HS-5 (cell line): ENCODE measurements at places on chromosomes 5 and 9.

DNA sequence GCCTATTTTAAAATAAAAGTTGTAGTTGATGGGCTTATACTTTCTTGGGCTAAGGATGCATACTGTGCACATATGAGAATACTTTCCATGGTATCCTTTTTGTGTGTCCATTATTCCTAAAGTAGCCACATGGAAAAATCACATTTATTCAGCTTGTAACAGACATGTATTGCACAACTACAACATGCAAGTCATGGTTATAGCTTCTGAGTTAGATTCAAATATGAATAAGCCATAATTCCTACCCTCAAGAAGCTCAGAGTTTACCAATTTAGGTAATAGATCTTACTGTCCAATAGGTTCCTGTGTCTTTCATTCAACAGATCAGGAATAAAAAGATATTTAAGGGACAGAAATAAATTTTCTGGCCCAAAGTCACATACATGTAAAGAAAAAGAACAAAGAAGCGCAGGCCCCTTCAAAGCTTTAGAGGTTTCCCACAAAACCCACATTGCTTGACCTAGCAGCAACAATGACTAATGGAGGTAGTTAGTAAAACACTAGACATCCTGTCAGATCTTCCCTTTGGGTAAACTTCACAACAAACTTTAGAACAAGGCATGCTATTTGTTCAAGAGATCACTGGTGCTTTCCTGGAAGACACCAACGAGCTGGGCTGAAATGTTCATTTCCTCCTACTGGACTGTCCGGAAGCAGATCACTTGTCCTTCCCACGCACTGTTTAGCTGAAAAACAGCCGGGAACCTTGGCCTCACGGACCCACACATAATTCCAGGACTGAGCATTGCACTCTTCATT lies 78.4 kb upstream of the ITGA1 start:
- DNase-seq: no peak

DNA sequence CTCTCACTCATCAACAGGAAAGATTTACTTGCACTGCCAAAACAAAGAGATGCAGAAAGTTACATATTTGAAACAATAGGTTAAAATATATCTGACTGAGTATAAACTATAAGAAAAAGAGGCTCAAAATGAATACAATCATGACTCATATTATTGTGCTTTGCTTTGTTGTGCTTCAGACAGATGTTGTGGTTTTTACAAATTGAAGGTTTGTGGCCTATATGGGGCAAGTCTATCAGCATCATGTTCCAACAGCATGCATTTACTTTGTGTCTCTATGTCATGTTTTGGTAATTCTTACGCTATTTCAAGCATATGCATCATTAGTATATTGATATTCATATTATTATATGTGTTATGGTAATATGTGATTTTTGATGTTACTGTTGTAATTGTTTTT lies 330.0 kb downstream of the PRR16 start:
- DNase-seq: no peak

- DNase-seq: no peak
These were observed 106.6 kb downstream of the PALM2AKAP2 start for GRCh38 chr9:109886617-109887016.

- DNase-seq: no peak
These were observed 78.4 kb upstream of the DAB2 start for GRCh38 chr5:39503155-39503554.

DNA sequence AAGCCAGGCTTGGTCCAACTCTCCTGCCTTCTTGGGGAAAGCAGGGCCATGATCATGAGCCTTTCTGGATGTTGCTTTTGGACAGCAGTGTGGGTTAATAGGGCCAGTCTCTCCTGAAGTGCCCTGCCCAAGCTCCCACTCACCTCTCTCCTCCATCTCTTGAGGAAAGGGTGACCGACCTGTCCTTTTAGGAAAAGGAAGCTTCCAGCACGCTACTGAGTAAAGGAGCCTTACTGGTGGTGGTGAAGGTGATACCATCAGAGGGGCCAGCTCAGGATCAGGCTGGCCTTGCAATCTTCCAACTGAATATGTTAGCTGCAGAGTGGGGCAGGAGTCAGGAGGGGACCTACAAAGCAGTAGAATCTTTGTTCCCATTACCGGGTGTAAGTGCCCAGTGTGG lies 2.2 kb upstream of the RGS3 start:
- no peak for DNase-seq

- no peak for DNase-seq
These were observed 12.7 kb upstream of the CCL27 start for GRCh38 chr9:34675048-34675714.

- DNase-seq: no peak
These were observed 106.7 kb downstream of the SERINC5 start for GRCh38 chr5:80149161-80149609.
